ENCODE measurements at places on chromosomes 12 and 14.

- no peak for DNase-seq
These were observed 6.1 kb downstream of the HOXC10 start for GRCh38 chr12:53991077-53991460.

DNA sequence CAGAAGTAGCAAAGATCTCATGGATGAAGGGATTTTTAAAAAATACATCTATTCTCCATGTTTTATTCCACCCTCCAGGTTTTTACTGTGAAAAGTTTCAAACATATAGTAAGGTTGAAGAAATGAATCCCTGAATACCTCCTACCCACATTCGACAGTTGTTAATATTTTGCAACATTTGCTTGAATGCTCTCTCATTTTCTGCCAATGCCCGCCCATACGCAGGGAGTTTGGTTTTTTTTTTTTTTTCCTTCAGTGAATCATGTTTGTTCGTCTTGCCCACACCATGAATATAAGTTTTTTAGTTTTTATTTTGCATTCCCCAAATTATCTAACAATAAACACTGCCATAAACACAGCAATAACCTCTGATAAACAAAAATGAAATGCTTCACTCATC lies 82.9 kb downstream of the MAP1LC3B2 start:
- DNase-seq: no peak

DNA sequence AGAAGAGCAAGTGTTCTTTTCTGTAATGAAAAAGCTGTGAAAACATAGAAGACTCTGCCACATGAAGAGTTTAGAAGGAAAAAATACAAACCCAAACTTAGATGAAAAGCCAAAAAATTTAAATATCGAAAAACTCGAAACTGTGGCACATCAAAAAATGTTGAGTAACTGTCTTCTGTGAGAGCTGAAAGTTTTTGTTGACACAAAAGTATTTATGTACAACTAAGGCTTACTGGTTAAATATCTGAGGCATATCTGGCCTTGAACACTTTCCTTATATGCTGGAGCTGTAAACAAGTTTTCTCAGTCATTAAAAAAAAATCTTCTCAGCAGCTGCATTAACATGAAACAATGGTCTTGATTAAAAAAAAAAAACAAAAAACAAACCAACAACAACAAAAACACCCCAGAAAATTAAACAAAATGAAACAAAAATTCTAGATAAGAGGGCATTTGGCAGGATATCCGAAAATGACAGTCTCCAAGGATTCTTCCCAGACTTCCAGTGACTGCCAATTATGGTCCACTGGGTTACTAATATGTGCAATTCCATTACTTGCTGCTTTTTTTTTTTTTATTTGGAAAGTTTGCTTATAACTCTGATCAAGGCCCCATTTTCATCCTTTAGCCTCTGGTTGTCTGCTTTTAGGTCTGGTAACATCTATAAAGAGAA lies 84.7 kb upstream of the PAWR start:
- no peak for DNase-seq

- no peak for DNase-seq
These were observed 15.2 kb downstream of the SCNN1A start for GRCh38 chr12:6360080-6360571.

- DNase-seq: no peak
These were observed 30.4 kb upstream of the CISTR start for GRCh38 chr12:53782093-53782703.

- no peak for DNase-seq
These were observed 48.0 kb downstream of the PTHLH start for GRCh38 chr12:27924350-27925135.

GRCh38 chr12:95402096-95402495 lies 71.9 kb upstream of the METAP2 start:
- DNase-seq: no peak

DNA sequence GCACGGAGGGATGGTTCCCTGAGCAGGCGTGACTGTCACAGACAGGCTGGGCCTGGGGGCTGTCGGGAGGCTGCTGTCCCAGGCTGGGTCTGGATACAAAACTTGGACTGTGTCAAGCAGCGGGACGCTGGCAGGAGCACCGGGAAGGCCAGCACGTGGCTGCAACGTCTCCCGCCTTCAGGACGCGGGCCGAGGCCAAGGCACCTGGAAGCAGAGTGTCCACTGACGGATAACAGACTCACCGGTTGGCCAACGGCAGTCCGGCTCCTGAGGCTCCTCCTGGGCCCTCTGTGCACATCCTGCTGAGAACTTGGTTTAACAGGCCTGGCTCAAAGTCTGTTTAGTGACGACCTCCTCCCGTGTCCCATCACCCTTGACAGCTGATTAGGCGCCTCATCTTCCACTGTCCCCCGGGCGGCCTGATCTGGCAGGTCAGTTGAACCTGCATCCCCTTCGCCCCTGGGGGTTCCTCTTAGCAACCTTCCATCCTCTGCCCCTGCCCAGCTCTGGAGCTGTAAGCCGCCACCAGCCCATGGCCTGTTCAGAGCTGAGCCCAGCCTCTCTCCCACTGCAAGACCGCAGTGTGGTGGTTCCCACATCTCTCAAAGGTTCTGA lies 2.5 kb downstream of the XRCC3 start:
- DNase-seq: no peak

DNA sequence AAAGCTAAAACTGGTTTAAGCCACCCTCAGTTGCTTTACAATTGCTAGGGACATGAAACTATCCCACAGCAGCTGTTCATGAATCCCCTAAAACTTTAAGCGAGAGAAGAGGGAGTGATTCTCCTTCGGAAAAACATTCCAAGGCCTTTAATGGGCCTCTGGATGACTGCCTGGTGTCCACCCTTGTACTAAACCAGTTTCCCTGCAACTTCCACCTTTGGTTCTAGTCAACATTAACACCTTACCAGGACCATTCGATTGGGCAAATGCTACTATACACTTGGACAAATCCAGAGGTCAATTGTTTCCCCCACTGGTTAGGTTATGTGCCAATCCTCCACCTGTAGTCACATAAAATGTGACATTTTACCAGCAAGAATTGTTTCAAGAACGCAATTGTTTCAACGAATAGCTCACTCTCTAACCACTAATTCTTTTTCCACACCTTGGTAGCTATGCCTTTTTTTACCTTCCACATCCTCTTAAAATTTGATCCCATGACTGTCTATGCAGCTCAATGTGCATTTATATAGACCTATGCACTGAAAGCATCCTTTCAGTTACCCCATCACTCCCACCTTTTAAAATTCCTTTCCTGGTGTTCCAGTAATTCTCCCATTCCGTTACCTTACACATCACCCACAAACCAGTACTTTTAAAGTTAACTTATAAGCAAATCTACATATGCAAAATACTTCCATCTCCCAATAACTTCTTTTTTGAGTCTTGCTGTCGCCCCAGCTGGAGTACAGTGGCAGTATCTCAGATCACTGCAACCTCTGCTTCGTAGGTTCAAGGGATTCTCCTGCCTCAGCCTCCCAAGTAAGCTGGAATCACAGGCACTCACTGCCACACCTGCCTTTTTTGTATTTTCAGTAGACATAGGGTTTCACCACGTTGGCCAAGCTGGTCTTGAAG lies 3.6 kb downstream of the UBC start:
- DNase-seq: no peak

DNA sequence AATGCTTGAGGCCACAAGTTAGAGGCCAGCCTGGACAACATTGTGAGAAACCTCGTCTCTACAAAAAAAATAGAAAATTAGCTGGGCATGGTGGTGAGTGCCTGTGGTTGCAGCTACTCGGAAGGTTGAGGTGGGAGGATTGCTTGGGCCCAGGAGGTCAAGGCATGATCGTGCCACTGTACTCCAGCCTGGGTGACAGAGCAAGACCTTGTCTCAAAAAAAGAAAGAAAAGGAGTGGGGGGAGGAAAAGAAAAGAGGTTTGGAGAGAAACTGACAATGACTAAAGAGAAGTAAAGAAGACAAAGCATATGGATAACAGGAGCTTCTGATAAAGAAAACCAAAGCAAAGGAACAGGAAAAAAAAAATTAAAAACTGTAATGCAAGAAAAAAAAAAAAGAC lies 37.4 kb upstream of the SELPLG start:
- no peak for DNase-seq

- DNase-seq: no peak
These were observed 34.3 kb upstream of the UNC79 start for GRCh38 chr14:93396456-93396855.

DNA sequence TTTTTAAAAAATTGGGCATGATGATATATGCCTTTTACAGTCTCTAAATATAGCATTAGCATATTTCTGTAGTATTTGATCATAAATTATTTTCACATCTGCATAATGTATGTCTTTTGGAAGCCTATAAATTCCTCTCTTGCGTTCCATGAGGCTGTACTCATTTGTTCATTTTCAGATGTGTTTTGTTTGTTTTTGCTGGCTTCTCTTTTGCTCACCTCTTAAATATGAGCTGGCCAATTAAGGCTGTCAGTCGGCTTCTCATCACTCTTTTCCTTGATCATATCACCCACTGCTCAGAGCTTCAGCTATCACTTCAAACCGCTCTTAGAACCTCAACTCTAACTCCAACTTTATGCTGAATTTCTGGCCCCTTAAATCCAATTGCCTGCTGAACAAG lies 6.6 kb downstream of the TMEM263 start:
- DNase-seq: no peak

- no peak for DNase-seq
These were observed 44.5 kb downstream of the DYNC1H1 start for GRCh38 chr14:102008891-102009290.

DNA sequence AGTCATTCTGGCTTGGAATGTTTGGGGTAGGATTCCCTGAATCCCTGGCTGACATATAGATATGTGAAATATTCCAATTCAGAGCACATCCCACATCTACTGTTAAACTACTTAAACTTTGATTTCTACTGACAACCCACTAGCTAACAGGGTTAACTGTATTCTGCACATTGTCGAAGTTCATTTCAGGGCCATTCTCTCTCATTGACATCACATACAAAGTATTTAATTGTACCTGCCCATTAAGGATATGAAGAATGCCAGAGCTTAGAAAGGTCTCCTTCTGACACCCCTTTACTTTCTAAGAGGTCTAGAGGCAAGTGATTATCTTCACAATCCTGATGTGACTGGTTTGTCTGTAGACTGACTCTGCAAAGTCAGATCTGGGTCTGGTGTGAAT lies 2.8 kb upstream of the DCN start:
- no peak for DNase-seq

Data from SHP77 treated with DMSO at 0.1 percent for 48 hours (cell line).